Stimulated activated CD4-positive, alpha-beta T cell treated with anti-CD3 and anti-CD28 coated beads, Interleukin-15, amount 100 ng/mL, for 1 hour (primary cell): ENCODE measurements at places on chromosomes 2 and 18.

GRCh38 chr2:218329826-218330593, 26.6 kb upstream of the CATIP start:
- DNase-seq, result no peak

DNA sequence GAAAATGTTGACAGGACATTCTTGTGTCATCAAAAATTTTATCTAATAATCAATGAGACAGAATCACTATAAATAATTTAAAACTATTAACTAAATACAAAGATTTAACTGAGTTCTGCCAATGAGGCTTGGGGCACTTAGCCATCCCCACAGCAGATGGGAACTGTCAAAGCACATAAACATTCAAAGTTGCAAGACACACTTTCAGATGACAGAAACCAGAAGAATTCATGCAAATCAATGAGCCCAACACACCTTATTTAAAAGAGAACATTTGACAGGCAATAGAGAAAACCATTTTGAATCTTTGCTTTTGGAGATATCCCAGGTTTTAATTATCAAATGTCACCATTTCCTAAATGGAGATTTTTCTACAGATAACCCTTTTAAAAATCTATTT, 566.2 kb downstream of the IRS1 start:
- DNase-seq, result no peak

- no peak for DNase-seq
Measured at GRCh38 chr18:45054636-45055035, 373.9 kb downstream of the SETBP1 start.

- DNase-seq, result no peak
Measured at GRCh38 chr2:74632209-74632938, 15.8 kb downstream of the M1AP start.

GRCh38 chr2:100742277-100743254, 77.4 kb upstream of the NPAS2 start:
- no peak for DNase-seq

- DNase-seq, result no peak
Measured at GRCh38 chr18:23664674-23665073, 2.0 kb upstream of the ANKRD29 start.

DNA sequence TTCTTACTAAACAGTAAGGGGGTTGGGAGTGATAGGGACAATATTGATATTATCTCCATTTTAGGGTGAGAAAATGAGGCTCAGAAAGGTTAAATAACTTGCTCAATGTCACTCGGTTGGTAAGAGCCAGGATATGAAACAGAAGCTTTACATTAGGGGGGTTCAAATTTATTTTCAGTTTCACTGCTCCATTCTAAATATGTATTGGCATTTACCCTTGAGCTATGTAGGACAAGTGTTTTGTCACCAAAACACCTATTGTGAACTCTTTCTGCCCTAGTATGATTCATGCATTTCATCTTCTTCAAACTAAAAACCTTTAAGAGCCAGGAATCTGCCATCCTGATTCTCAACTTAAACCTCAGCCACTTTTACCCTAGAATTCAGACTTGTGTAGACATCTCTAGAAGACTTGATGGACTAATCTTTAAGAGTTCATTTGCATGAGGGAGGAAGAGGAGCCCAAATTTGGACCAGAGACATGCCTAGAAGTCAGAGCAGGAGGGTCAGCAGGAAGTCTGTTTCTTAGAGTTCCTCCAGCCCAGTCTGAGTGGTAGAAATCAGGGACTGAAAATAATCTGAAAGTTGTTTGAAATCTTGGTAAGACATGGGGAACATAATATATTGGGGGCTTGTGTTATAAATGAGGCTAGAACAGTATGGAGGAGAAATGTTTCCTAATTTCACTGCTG, 129.4 kb upstream of the ATP5MC3 start:
- no peak for DNase-seq

- DNase-seq, result no peak
Measured at GRCh38 chr2:29765721-29766120, 155.7 kb downstream of the ALK start.

DNA sequence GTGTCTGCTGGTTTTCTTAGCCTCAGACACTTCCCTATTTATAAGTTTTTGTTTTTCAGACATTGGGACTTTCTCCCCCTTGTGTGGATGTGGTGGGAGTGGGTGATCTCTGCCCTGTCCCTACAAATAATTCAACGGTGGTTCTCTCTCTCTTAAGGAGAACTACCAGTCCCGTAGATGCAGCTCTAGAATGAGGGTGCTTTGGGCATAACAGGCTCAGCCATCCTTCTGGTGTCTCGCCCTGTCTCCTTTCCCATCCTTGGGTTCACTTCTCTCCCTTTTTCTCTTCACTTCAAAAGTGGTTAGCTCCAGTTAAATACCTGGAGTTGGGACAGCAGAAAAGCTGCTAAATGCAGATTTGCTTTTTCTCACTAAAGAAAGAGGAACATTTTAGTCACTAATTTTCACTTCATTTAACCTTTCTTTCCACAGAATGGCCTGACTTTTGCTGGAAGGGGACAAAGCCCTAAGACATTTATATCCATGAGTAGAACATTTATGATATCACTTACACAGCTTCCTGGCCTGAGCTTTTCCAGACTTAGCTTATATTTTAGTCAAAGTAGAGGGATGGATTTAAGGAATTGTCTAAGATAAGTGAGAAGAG, 121.2 kb upstream of the CXCR4 start:
- no peak for DNase-seq

GRCh38 chr18:63292831-63293683, 26.5 kb downstream of the BCL2 start:
- DNase-seq, result no peak

GRCh38 chr2:146734042-146734820, 1110.6 kb upstream of the ACVR2A start:
- DNase-seq, result no peak

- no peak for DNase-seq
Measured at GRCh38 chr2:88139203-88139702, 11.4 kb upstream of the FABP1 start.

DNA sequence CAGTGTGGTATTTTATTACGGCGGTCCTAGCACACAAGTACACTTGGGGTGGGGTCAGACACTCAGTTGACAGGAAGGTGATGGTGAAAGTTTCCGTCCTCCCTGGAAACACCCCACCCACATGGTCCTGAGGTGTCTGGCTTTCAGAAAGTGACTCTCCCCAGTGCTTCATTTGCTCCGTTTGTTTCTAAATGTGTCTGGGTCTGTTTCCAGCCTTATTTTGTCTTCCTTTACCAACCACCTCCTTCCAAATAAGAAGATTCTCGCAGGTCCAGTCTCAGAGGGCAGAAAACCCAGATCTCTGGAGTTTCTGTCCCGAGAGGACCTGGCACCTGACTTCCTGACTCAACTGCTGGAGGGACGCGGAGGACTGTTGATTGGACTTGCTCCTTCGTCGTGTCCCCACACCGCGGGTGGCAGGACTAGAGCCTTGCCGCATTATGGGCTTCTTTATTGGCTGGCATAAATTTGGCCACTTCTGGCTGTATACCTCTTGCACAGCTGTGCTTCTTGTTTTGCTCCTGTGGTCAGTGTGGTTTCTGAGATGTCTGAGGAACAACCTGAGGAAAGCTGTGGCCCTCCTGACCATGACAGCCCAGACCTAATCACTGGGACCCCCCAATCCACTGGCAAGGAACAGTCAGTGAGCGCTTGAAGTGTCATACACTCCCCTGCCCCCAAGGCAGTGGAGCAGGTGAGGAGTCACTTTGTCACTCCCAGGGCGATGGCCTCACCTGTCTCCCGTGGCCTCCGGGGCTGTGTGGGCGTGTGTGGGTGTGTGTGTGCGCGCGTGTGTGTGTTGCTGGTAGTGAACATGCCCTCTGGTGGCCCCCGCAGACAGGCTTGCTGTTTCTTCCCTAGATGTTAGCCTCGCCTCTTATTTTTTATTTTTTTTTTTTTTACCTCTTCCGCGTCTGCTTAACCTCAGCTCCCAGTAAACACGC, 45.6 kb downstream of the MEX3C start:
- peak; percentile 63 for DNase-seq

GRCh38 chr2:135975702-135976101, 9.7 kb downstream of the DARS1 start:
- DNase-seq, result no peak

- DNase-seq, result no peak
Measured at GRCh38 chr2:19667536-19667949, 234.2 kb downstream of the TTC32 start.

- no peak for DNase-seq
Measured at GRCh38 chr2:96842600-96842999, 1.2 kb downstream of the ANKRD23 start.

- DNase-seq, result no peak
Measured at GRCh38 chr2:25420820-25421237, 79.1 kb upstream of the DNMT3A start.

DNA sequence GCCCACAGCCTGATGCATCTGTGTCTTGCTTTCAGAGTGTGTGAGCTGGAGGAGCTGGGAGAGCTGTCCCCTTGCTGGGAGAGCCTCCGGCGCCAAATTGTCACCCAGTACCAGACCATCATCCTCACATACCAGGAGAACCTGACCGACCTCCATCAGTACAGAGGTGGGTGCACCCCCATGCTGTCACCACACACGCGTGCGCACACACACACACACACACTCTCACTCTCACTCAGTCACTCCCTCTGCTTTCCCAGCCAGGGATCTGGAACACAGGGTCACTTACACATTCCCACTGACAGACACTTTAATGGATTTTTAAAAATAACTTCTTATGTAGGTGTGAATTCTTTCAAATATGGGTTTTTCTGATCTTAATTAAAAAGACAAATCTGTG, 64.5 kb downstream of the COA5 start:
- DNase-seq, result no peak

DNA sequence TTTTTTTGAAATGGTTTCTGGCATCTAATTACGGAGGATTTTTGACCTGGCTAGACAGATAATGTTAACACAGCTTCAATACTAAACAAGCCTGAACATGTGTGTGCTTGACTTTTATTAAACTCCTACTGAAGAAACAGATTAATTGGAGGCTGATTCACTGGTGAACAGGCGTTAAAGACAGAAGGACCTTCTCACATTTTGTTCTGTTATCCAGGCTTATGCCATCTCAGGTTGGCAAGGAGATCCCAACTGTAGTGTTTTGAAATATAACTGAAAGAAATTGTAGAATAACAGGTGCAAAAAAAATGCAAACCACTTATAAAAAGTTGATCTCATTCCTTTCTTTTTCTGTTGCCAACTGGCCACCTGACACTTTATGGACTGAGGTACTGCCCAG, 269.6 kb downstream of the ARHGAP15 start:
- DNase-seq, result no peak

- no peak for DNase-seq
Measured at GRCh38 chr2:3457524-3458395, 61.6 kb downstream of the ADI1 start.

- no peak for DNase-seq
Measured at GRCh38 chr2:20573620-20574422, 77.1 kb downstream of the HS1BP3 start.

DNA sequence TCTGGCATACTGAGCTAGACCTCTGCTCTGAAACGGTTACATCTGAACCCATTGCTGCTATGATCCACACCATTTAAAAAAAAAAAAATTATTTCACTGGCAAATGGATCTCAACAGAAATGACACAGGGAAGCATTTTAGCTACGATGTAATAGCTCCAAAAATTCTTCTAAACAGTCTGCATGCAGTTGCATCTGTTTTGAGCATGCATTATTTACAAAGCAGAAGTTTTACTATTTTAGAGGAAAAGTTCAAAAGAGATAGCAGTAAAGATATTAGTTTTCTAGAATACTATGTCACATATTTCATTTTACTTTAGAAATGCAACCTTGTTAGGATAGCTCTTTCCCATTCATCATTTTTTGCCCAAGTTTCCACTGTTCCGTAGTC, 265.7 kb downstream of the MEIS1 start:
- DNase-seq, result no peak

- DNase-seq, result no peak
Measured at GRCh38 chr2:226030788-226031646, 631.5 kb downstream of the NYAP2 start.

DNA sequence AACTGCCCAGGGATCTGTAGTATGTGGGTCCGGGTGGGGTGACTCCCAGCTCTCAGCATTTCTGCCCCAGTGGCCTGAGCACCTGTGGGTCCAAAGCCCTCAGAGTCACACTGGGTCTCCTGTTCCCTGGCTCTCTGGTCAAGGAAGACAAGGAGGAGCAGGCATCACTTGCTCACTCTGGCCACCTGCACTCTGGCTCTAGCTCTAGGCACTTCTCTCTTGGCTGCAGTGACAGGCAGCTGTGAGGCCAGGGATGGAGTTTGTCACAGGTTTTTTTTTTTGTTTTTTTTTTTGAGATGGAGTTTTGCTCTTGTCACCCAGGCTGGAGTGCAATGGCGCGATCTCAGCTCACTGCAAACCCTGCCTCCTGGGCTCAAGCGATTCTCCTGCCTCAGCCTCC, 84.6 kb downstream of the HS1BP3 start:
- no peak for DNase-seq

- DNase-seq, result no peak
Measured at GRCh38 chr2:220310451-220310861, 683.0 kb downstream of the SLC4A3 start.

DNA sequence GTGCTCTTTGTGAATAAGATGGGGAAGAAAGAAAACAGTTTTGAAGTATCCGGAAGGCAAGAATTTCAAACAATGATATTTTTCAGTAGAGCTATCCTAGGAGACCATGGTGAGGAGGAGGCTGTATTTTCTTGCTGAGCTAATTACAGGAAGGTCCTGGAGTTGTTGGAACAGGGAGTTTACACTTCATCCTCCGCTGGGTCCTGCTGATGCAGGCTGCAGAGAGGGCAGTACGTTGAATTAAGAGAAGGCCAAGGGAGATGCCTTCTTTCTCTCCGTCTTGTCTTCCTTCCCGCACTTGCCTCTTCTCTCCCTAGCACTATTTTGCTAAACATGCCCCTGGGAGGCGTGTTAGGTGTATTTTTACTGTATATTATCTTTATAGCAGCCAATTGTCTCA, 60.0 kb upstream of the EDAR start:
- no peak for DNase-seq

DNA sequence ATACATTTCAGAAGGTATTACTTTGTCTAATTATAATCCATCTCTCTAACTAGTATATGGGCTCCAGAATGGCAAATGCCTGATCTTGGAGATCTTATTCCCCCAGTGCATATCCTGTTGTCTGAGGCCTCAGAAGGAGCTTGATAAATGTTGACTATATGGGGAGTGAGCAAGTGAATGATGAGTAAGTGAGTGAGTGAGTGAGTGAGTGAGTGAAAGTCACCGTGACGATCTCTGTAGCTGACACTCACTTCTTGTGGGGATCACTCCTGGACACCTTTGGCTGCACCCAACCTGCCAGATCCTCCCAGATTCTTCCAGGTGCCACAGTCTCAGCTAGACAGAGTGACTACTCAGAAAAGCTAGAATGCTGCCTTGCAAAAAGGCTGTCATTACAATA, 2.8 kb downstream of the XDH start:
- DNase-seq, result no peak

- no peak for DNase-seq
Measured at GRCh38 chr2:234310166-234310565, 186.7 kb downstream of the ARL4C start.

GRCh38 chr2:222652491-222653255, 3.2 kb downstream of the FARSB start:
- DNase-seq, result no peak
